Activated CD8-positive, alpha-beta T cell treated with anti-CD3 and anti-CD28 coated beads for 36 hours (primary cell): ENCODE measurements at places on chromosomes 7 and 10.

GRCh38 chr7:22541789-22542188 is 41.8 kb upstream of the STEAP1B start:
- DNase-seq = no peak

DNA sequence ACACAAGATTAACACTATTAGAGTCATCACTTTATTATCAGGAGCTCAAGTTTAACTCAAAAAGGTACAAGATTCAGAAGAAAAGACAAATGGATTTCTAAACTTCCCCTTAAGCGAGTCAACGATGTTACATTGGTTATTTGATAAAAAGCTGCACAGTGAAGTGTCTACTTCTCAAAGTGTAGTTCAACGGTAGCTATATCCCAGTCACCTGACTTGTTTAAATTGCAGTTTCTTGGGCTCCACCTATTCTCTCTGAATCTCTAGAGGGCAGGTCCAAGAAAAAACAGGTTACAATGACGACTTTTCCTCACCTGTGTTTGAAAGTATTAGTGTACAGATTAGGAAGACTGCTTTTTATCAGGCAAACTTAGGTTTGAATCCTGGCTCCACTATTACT is 16.6 kb downstream of the MINDY3 start:
- no peak for DNase-seq

GRCh38 chr7:137771679-137772078 is 75.1 kb downstream of the DGKI start:
- DNase-seq = no peak

GRCh38 chr7:152541892-152542291 is 106.1 kb upstream of the KMT2C start:
- no peak for DNase-seq

- no peak for DNase-seq
Observed at GRCh38 chr7:47577321-47577919, 4.5 kb downstream of the TNS3 start.
